Hindlimb muscle (tissue), 1 donor: ENCODE measurements at places on chromosomes 3 and 15.

GRCh38 chr15:45183511-45183910 lies 4.3 kb downstream of the SHF start:
- DNase-seq, result no peak

- no peak for DNase-seq
Observed at GRCh38 chr15:85543741-85544155, 163.3 kb downstream of the AKAP13 start.

GRCh38 chr3:40878464-40878905 lies 320.8 kb upstream of the CTNNB1 start:
- no peak for DNase-seq

DNA sequence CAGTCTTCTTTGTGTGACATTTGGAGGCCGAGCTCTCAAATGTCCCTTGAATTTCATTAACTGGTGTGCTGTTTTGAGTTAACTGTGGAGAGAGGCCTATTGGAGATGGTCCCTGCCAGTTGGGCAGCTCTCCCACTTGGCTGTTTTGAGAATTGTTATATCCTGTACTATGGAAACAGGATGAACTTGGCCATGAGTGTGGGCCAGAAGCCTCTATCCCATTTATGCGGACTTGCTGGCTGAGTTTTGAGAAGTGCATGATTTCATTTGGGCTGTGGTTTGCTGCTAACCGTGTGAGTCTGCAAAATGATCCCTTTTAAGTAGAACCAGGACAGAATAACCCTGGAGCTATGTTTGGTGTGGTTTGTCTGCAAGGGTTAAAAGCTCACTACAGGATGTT lies 366.0 kb downstream of the PTPRG start:
- peak; percentile 95 for DNase-seq

GRCh38 chr3:119293105-119293870 lies 895 bp upstream of the ARHGAP31 start:
- no peak for DNase-seq

DNA sequence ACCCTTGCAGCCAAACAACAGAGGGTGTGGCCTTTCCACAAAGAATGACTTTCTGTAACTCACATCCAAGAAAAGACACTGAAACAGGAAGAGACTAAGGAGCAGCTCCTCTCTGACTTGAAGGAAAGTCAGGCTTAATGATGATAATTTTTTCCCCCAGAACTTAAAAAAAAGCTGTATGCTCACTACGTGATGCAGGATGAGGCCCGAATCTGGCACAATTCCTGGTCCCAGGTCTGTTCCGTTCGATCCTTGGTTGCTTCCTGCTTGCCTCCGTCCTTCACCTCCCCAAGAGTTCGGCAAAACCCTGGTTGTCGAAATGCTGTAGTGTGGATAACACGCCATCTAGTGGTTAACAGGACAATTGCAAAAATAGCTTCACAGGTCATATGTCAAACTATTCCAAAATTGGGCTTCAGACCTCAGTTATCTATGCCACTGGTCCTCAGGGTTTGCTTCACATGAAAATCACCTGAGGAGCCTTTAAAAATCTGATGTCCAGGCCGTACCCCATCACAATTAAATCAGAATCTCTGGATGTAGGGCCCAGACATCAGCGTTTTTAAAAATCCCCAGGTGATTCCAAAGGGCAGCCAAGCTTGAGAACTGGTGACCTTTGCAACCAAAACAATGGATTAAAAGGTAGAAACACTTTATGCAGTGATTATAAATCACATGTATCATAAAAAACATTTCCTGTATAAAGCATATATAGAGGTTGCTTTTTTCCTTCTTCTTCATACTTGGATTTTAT lies 28.1 kb upstream of the SYNM start:
- peak; percentile 73 for DNase-seq

GRCh38 chr3:71537211-71537611 lies 46.3 kb downstream of the FOXP1 start:
- DNase-seq, result peak; percentile 71

DNA sequence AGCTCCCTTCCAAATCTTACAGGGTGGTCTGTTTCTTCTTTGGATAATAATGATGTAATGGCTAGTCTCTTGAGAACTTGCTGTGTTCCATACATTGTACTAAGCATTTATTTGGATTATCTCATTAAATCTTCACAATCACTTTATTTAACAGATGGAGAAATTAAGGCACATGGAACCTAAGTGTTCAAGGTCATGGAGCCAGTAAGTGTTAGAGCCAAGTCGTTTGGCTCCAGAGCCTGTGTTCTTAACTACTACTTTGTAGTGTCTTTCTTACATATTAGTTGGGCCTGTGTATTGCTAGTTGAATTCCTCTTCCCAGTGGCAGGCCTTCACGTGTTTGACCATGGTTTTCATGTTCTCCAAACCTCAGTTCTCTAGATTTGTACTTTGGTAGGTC lies 177.8 kb downstream of the ATG7 start:
- no peak for DNase-seq

DNA sequence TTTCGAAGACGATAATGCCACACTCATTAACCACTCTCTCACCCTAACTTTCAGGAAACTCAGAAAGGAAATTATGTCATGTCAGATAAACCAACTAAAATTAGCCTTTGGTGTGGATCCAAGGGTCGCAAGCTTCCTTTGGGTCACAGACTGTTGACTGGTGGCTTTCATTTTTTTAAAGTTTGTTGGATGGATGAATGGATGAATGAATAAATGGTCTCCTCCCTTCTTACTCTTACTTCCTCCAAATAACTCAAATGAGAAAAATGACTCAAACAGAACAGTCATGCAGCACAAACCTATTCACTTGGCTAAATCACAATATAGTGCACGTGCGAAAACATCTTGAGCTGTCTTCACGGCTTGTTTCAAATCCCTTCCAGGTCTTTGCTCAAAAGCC lies 82.9 kb upstream of the HACD2 start:
- no peak for DNase-seq

GRCh38 chr3:117761703-117762620 lies 1052.4 kb downstream of the TUSC7 start:
- no peak for DNase-seq

DNA sequence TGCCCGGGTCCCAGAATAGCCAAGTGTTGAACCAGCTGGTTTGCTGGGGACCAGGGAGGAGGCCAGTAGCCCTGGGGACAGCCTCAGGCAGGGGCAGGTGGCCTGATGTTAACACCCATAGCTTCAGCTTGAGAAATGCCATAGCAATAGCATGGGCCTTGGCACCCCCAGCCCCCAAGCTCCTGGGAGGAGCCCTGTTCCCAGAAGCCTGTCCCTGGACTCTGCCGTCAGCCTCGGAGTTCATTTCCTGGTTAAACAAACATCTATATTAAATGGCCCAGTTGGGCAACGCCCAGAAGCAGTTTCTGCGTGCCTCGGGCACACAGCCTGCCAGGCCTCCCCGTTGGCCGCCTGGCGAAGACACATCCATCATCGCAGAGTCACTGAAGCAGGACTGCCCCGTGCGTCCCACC lies 58.2 kb downstream of the FGD5 start:
- DNase-seq, result no peak

DNA sequence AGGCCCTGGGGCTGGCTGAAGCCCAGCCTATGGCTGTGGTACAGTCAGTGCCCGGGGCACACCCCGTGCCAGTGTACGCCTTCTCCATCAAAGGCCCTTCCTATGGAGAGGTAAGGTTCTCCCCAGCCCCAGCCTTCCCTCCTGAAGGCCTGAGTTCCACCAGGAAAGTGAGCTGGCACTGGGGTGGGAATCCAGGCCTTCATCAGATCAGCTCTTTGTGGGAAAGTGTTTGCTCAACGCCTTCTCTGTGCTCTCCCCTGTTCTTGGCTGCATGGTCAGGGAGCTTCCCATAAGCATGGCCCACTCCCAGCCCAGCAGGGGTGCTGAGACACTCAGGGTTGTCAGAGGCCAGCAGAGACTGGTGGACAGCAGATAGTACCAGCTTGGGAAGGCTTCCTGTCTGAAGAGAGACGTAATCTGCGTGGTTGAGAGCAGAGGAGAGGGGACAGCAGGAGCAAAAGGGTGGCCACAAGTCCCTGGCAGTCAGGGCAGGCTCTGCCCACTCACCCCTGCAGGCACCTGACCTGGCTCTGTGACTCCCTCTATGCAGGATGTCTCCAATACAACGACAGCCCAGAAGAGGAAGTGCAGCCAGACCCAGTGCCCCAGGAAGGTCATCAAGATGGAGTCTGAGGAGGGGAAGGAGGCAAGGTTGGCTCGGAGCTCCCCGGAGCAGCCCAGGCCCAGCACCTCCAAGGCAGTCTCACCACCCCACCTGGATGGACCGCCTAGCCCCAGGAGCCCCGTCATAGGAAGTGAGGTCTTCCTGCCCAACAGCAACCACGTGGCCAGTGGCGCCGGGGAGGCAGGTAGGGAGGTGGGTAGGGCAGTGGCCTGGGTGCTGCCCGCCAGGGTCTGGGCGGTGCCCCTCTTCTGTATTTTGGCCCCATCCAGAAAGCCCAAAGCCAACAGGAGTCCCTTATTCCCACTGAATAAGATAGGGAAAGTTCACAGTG lies 38.4 kb downstream of the PML start:
- DNase-seq, result no peak

DNA sequence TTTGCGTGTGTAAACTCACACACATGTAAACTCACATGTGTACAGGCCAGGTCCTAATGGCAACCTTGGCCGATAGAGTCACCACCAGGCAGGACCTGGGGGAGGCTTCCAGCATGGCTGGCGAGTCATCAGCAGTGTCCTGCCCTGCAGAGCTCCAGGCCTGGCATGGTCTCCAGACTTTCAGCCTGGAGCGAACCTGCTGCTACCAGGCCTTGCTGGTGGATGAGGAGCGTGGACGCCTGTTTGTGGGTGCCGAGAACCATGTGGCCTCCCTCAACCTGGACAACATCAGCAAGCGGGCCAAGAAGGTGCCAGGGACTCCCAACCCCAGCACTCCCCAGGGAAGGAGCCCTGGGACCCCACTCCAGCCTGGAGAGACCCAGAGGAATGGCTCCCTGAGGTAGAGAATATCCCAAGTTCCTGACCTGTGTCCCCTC lies 1.0 kb downstream of the SEMA3B start:
- no peak for DNase-seq

DNA sequence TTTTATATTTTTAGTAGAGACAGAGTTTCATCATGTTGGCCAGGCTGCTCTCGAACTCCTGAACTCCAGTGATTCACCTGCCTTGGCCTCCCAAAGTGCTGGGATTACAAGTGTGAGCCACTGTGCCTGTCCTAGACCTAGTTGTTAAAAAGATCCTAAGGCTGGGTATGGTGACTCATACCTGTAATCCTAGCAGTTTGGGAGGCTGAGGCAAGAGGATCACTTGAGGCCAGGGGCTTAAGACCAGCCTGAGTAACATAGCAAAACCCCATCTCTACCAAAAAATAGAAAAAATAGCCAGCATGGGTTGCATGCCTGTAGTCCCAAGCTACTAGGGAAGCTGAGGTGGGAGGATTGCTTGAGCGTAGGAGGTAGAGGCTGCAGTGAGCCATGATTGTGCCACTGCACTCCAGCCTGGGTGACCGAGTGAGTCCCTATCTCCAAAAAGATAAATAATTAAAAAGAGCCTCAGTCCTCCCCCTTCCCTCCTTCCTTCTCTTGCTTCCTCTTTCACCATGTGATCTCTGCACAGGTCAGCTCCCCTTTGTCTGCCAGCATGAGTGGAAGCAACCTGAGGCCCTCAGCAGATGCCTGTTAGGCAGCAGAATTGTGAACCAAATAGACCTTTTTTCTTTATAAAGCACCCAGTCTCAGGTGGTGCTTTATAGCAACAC lies 9.8 kb upstream of the FNDC3B start:
- no peak for DNase-seq

GRCh38 chr3:123511726-123512125 lies 62.8 kb upstream of the ADCY5 start:
- DNase-seq, result no peak

GRCh38 chr3:128491691-128491940 lies 1.4 kb downstream of the GATA2 start:
- no peak for DNase-seq

- no peak for DNase-seq
Observed at GRCh38 chr3:32937331-32937730, 14.1 kb upstream of the CCR4 start.

DNA sequence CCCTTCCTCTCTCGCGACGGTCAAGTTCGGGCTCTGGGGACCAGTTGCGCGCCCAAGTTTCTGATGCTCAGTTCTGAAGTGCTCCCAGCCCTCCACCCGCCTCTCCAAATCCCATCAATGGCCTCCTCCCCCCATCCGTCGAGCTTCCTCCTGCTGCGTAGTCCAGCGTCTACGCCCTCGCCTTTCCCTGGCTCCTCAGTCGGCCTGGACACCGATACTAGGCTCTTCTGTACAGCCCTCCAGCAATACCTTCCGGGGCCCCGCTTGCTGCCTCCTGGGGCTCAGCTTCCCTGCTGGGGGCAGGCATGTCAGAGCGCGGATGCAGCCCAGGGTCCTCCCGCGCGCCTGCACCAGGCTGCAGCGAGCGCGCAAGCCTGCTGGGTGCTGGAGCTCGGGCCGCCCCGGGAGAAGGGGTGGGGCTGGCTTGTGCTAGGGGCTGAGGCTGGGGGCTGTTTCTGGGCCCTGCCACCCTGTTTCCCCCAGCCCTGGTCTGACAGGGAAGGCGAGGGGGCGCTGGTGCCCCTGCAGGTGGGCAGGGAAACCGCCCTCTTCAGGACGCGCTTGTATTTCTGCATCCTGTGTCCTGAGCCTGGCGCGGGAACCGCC lies 353.3 kb upstream of the SUCLG2 start:
- DNase-seq, result peak; percentile 28

DNA sequence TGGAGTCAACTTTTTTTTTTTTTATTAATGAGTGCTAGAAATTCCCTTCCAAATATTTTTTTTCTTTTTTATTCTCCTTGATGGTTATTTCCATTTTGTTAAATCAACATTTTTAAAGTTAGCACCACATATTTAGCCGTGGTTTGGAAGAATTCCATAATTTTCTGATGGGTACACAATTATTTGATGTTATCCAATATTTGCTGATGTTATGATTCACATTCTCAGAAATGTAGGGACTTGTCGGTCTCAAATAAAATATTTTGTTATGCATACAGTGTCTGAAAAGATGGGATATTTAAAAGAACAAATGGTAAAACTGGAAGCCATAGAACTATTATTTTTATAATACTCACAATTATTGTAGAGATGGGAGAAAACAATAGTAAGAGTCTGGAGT lies 911.5 kb upstream of the GBE1 start:
- DNase-seq, result no peak

- DNase-seq, result no peak
Observed at GRCh38 chr15:58627046-58627445, 122.5 kb downstream of the ADAM10 start.

GRCh38 chr3:102163039-102163817 lies 271.6 kb upstream of the ZPLD1 start:
- DNase-seq, result no peak
